OCI-LY7 (cell line): ENCODE measurements at places on chromosomes 1 and 21.
A peak's percentile ranks its signal among the peaks of the same experiment; 100 is the strongest.

GRCh38 chr1:75795703-75796193 is 934 bp upstream of the MSH4 start:
- DNase-seq: no peak

DNA sequence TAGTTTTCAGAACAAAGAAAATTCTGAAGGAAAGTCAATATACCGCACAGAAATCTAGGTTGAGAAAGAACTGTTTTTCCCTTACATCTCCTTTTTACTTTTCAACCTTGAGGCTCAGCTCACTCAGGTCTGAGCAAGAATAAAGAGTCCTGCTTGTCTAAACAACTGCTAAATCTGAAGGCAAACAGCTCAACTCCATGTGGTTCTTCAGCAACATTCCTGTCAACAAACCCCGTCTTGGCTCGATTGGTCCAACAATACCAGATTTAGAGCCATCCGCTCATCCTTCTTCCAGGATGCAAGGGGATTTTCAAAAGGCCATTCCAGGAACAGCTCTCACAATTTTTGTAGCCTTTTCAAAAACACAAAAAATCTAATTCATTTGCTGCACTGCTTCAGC is 119.8 kb downstream of the HLCS start:
- no peak for DNase-seq

DNA sequence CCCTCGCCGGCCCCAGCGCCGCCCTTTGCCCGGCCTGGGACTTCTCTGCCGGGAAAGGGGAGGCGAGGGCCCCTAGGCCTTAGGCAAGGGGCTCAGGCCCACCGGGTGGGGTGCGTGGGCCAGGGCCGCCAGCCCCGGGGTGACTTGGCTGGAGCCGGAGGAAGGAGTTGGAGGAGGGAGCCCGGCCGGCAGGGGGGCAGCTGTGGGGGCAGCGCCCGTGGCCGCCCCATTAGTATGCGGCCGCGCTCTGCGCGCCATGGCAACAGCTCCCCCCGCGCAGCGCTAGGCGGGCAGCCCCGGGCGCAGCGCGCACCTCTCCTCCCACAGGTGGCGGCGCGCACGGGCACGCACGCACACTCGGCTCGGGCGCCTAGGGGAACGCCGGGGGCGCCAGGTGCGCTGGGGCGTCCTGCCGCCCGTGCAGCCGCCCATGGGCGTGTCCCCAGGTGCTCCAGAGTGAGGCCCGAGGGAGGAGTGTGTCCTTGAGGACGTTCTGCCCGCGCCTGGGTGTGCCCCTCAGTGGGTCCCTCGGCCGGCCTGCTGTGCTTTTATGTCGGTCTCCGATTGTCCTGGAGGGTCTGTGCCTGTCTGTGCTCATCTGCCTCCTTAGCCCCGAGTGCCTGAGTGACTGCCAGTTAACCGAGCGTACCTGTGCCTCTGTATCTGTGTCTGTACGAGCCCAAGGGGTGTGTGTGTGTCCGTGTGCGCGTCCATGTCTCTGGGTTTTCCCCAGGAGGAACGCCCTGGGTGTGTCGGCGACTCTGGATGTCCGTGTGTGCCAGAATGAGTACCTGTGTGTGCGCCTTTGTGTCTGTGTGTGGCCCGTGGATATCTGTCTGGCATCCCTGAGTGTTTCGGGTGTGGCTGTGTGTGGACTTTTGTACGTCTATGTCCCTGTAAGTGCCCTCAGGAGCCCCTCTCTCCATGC is 38.2 kb upstream of the WASF2 start:
- DNase-seq: peak; percentile 75

- no peak for DNase-seq
Observed at GRCh38 chr1:118987468-118988185, 516 bp downstream of the TBX15 start.

GRCh38 chr1:7582460-7582972 is 188.6 kb upstream of the VAMP3 start:
- no peak for DNase-seq

DNA sequence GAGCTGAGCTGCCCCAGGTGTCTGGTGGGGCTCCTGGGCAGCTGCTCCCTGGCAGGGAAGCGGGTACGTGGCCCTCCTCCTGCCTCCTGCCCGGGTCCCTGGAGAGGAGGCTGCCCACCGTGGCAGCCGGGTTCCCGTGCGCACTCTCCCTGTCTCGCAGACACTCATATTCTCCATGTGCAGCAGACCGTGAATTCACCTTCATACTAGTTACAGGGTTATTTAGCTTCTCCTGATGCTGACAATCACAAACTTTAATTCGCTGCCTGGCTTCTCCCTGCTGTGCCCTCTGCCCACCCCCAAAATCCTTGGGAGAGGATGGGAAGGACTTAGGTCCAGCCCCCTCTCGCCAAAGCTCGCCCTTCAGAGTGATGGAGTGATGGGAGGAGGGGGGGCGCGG is 95.3 kb downstream of the CASZ1 start:
- DNase-seq: no peak

GRCh38 chr1:54997711-54997986 is 1.1 kb upstream of the BSND start:
- DNase-seq: no peak

DNA sequence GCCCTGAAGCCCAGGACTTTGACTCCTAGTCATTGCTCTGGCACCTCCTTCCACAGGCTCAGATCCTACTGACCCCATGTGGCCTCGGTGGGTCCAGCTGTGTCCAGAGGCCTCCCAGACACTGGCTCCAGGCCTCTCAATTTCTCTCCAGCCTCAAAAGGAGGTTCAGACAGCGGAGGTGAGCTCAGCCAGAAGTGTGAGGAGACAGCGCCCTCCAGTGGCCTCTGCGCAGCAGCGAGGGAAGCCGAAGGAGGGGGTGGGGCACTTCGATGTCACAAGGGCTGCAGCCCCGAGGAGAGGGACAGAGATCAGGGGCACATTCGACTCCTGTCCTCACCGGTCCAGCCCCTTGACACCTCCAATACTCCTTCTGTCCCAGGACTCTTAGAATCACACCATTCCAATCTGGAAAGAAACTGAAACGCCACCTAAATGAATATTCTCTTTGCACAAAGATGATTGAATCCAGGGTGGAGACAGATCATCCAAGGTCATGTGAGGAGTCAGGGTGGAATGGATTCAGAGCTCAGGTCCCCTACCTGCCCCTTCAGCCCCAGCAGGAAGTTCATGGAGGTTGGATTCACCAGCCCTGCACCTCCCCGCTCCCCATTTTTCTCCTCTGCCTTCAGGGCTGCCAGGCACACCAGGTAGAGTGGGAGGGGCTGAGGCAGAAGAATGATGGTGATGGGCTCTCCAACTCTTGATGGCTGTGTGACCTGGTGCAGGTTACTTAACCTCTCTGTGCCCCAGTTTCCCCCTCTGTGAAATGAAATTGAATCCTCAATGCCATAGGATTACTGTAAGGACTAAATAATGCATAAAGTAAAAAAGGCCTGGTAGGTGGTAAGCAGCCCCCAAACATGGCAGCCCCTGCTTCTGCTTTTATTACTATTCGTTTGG is 34.8 kb upstream of the ZBTB40 start:
- peak; percentile 72 for DNase-seq

DNA sequence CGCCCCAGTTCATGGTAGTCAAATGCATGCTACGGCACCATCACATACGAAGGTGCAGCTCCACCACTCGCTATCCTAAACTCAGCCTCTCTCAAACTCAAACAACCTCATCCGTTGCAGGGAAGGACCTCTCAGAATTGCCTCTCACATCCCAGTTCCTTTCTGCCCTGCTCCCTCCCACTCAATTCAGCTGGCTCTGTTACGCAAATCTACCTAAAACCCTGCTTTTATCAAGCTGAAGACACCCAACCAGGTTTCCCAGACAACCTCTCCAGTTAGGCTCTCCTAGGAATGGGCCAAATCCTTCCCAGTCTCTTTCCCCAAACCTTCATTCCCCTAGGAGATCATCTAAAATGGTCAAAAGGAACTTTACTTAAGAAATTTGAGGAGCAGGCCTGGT is 62.9 kb downstream of the CLSTN1 start:
- no peak for DNase-seq

- no peak for DNase-seq
Observed at GRCh38 chr21:22881131-22881530, 1882.9 kb downstream of the NCAM2 start.

DNA sequence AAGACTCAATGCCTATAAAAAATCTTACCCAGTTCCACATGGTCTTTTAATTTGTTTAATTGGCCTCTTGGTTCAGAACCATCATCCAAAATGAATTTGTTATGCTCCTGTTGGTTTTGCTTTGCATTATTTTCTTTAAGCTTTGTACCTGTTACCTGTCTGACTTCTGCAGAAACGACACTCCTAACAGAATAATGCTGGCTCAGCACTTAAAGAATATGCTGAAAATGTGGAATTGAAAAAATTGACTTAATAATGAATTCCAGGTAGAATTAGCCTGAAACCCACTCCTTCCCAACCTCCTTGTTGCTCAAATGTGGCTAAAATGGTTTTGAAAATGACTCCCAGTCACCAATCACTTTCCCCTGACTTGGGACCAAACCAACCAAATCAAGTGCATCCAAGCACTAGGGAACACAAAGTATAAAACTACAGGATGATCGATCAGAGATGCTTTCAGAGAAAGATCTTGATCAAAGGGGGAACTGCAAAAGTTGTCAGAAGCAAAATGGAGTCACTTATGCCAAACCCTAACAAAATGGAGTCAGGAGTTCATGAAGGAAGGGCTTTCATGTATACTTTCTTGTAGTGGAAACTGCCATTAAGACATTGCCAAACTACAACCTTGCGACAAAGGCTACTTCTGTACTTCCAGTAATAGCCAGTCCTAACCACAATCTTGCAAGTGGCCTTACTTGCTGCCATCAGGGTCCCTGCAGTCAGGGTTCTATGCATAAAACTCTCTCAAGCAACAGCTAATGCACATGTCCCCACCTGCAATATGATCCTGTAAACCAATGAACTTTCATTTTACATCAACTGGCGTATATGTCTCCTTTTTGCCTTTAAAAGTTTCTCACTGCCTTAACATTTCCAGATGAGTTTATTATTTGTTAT is 5.4 kb downstream of the GBP7 start:
- no peak for DNase-seq

DNA sequence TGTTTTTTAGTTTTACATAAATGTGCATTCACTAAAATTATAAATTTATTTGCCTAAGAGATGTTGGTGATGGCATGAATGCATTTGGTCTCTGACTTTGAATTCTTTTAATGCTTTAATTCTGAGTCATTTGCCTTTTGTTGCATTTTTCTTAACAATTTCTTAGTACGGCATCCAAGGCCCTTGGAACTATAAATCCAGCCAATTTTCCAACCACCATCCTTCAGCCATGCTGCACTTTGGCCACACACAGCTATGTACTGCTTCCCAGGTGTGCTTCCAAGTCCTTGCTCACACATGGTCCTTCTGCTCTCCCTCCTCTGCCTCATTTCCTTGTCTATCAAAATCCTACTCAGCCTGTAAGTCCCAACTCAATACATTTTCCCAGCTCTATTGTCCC is 161.0 kb downstream of the DHRS3 start:
- DNase-seq: no peak

DNA sequence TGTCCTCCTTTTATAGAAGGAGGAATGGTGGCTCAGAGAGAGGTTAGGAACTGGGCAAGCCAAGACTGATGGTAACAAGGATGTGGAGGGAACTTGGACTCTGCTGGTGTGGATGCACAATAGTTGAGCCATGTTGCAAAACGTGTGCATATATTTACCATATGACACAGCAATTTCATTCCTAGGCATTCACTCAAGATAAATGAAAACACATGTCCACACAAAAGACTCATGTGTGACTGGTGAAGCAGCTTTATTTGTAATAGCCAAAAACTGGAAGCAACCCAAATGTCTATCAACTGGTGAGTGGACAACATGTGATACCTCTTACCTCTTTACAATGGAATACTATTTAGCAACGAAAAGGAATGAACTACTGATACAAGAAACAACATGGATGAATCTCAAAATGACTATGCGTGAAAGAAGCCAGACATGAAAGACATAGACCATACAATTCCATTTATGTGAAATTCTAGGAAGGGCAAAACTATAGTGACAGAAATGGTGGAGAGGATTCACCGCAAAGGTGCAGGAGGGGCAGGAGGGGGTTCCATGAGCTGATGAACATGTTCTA is 36.2 kb downstream of the CAMK2N1 start:
- DNase-seq: no peak

GRCh38 chr21:31993826-31994825 is 121.3 kb downstream of the HUNK start:
- DNase-seq: no peak

DNA sequence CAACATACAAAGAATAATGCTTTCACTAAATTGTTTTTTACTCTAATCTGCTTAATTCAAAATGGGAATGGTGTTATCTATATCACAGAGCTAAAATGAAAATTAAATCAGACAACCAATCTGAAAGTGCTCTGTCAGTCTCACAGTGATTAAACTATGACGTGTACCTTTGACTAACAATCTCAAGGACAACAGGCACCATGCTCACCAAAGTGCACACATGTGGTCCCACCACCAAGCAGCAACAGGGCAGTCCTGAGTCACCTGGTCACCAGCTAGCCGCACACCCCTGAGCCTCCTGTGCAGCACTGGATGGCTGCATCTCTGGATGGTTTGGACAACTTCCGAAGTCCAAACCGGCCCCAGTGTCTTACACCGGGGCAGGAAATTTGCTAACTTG is 54.5 kb upstream of the NADK start:
- DNase-seq: peak; percentile 21

- DNase-seq: no peak
Observed at GRCh38 chr1:173280899-173281660, 73.9 kb upstream of the TNFSF4 start.

GRCh38 chr21:30153697-30154340 is 12.8 kb downstream of the CLDN17 start:
- no peak for DNase-seq

DNA sequence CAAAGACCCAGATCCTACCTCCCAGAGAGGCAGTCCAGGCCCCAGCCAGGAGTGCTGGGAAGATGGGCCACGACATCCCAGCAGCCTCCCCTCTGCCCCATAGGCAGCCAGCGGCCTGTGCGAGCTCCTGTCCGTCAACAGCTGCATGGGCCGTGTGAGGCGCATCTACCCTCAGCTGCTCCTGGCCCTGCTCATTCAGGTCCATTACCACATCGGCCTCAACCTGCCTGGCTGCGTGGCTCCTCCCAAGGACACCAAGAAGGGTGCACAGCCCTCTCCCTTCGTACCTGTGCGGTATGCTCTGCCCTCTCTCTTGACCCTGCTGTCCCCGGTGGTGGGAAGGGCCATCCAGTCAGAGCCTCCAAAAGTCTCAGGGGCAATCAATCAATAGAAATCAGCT is 29.5 kb upstream of the TTC4 start:
- DNase-seq: no peak

- peak; percentile 15 for DNase-seq
Observed at GRCh38 chr1:147600119-147601111, 59.1 kb downstream of the BCL9 start.
